ENCODE measurements at places on chromosomes 1 and 21. TPM values are rescaled to one million over a fixed set of nuclear protein-coding genes. Genes with fewer than 3 reads are reported as not detected.

Gene SERINC2
- 64.8 TPM for polyA plus RNA-seq

Gene CD48
- polyA plus RNA-seq: 1.0 TPM

Gene SLC44A3
- 3.9 TPM for polyA plus RNA-seq

Gene HCN3
- polyA plus RNA-seq: 22.3 TPM

Gene CZIB
- polyA plus RNA-seq: 79.1 TPM

Gene PYCR2
- 107 TPM for polyA plus RNA-seq

Gene KCNE1
- 0.22 TPM for polyA plus RNA-seq

Gene ESPN
- 23.7 TPM for polyA plus RNA-seq

Gene GPR89B
- 12.2 TPM for polyA plus RNA-seq

Gene DNAJC6
- polyA plus RNA-seq: 59.0 TPM

Gene FAM167B
- 4.8 TPM for polyA plus RNA-seq

Gene LRRC38
- 0.24 TPM for polyA plus RNA-seq

Gene DNTTIP2
- 12.7 TPM for polyA plus RNA-seq
